Stimulated activated CD4-positive, alpha-beta T cell treated with anti-CD3 and anti-CD28 coated beads, Interleukin-4, amount 100 ng/mL, for 24 hours (primary cell): ENCODE measurements at places on chromosomes 1 and 21.

GRCh38 chr1:201153474-201154388, 543 bp downstream of the TMEM9 start:
- no peak for DNase-seq

GRCh38 chr1:184791550-184791900, 36.9 kb upstream of the EDEM3 start:
- DNase-seq: no peak

- no peak for DNase-seq
These were observed 2.6 kb upstream of the LEFTY2 start for GRCh38 chr1:225943582-225943981.

DNA sequence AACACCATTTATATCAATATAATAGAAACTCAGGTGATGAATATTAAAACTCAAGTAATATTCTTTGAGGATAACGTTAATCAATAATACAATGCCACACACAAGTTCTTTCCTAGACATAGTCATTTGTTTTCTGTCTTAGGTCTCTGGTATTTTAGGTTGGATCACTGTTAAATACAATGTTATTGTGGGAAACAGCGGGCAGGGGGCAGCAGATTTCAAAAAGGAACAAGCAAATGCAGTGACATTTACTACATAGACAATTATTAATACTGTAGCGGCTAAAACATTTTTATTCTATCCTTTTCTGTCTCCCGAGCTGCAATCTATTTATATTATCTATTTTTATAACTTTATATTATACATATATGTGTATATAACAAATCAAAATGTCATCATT, 186.4 kb upstream of the ZNHIT6 start:
- no peak for DNase-seq

GRCh38 chr1:67228791-67229190, 62.5 kb downstream of the IL23R start:
- no peak for DNase-seq

DNA sequence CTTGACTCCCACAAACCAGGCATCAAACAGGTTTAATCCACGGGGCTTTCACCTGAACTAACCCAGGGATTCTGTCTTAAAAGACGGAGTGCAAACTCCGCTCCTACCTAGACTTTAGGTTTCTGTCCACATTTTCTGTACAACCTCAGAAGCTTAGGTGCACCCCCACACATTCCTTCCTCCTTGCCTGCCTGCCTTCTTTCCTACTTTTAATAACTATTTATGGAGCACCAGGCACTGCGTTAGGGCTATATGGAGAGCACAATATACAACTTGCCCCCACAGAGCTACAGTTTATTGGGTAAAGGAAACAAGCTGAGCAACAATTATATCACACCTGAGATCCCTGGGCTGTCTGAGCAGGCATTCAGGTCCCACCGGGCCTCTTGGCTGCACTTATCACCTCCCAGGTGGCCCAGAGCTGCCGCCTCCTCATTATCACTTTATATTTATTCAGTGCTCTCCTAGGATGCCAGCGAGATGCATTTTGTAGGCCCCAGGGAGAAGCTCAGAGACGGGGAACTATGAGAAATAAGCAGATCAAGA, 64.1 kb downstream of the DNTTIP2 start:
- no peak for DNase-seq

DNA sequence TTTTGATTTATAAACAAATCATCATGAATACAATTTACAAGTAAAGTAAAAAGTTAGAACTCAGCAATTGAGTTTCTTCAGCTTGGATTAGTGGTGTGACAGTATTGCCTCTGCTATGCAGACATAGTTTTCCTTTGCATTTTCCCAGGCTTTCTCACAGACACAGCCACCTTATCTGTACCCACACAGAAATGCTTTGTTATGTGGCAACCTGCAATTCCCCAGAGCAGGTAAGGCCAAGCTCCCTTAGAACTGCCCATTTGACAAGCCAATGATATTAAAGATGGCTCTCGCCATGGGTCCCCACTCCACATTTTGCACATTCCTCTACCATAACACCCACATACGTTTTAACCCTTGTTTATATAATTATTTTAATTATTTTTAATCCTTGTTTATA, 14.2 kb downstream of the FMO5 start:
- no peak for DNase-seq

- DNase-seq: no peak
These were observed 69.8 kb downstream of the MPZL1 start for GRCh38 chr1:167791281-167792187.

GRCh38 chr1:10897981-10898728, 101.7 kb upstream of the CASZ1 start:
- no peak for DNase-seq

- no peak for DNase-seq
These were observed 145.0 kb upstream of the SGIP1 start for GRCh38 chr1:66388913-66389312.

DNA sequence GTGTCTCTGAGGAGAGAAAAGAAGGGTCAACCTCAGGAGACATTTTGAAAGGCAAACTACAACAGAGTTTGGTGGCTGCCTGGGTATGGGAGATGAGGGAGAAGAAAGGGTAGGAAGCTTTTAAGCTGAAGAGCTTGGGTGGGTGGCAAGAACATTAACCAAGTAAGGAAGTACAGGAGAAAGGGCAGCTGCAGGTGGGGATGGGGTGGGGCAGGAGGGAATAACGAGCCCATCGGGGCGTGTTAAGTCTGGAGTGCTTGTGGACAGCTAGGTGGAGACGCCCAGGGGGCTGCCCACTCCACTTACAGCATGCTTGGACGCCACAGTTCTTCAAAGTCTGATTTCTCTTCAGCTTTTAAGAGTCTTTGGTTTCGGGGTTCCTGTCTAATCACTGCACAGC, 42.8 kb downstream of the TTC13 start:
- DNase-seq: no peak

DNA sequence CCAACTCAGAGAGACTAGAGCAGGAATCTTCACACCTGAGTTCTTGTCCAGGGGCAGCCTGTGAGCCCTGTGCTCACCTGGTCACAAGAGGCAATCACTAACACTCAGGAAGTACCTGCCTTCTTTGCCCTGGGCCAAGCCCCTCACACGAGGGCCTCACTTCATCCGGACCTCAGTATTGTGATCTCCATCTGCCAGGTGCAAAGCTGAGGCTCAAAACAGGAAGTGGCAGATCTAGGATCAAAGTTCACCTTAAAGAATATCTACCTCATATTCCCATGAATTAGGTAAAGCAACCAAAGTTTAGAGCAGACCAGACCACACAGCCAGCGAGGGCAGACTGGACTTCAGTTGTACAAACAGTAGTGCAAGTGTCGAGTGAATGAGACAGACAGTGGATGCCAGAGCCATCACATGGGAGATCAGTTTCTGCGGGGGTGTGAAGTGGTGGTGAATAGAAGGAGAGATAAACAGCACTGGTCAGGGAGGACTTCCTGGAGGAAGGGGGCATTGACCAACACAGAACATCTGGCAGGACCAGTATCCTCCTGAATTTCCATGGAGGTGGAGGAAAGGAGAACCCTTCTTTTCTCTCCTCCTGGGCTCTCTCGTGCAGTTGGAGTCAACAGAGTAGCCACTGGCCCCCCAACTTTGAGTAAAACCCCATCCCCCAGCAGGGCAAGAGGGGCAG, 116.6 kb upstream of the ZBTB40 start:
- DNase-seq: no peak

GRCh38 chr1:75529488-75529887, 81.4 kb downstream of the SLC44A5 start:
- no peak for DNase-seq

GRCh38 chr1:117680316-117681002, 74.6 kb downstream of the TENT5C start:
- no peak for DNase-seq

GRCh38 chr1:97204468-97204867, 482.9 kb downstream of the PTBP2 start:
- no peak for DNase-seq

GRCh38 chr1:6989212-6990159, 204.2 kb downstream of the CAMTA1 start:
- no peak for DNase-seq

DNA sequence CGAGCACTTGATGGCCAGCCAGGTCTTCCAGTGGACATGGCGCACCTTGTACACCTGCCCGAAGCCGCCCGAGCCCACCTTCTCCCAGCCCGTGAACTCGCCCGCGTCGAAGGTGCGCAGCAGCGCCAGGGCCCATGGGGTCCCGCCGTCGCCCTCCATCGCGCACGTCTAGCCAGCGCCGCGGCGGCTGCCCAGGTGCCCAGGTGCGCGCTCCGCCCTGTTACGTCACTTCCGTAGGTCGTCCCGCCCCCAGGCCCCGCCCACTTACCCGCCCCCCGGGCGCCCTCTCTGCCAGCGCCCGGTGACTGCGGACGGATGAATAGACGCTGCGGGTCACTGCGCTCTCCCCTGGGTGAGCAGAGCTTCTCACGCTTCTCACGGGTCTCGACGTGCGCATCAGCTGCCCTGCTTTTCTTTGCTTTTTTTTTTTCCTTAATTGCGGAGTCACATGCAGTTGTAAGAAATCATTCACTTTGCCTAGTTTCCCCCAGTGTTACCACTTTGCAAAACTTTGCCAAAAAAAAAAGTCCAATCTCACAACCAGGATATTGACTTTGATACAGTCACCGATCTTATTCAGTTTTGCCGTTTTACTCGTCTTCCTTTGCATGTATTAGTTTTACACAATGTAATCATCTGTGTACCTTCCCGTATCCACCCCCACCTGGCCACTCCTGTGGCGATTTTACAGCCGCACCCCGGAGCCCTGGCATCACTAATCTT, at the start of gene RIPK4:
Gene RIPK4 (minus strand): TSS at position 170 of the 723 bp plus-strand sequence. CDS start 11 bp downstream, at position 159.
- DNase-seq: peak; percentile 58

GRCh38 chr1:106584107-106584506, 472.4 kb upstream of the PRMT6 start:
- no peak for DNase-seq

GRCh38 chr1:156717351-156717750, 10.9 kb upstream of the METTL25B start:
- no peak for DNase-seq

- no peak for DNase-seq
These were observed 18.6 kb upstream of the AGPAT3 start for GRCh38 chr21:43846430-43846829.

DNA sequence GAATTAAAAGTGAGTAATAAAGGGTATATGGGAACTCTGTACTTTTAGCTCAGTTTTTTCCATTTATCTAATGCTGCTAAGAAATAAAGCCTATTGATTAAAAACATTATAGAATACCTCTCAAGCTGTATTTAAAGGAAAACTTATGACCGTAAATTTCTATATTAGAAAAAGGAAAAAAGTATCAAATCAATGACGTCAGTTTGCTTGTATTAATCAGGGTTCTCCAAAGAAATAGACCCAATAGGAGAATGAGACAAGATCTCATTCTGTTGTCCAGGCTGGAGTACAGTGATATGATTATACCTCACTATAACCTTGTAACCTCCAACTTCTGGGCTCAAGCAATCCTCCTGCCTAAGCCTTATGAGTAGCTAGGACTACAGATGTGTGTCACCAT, 15.4 kb upstream of the LRIF1 start:
- DNase-seq: no peak

DNA sequence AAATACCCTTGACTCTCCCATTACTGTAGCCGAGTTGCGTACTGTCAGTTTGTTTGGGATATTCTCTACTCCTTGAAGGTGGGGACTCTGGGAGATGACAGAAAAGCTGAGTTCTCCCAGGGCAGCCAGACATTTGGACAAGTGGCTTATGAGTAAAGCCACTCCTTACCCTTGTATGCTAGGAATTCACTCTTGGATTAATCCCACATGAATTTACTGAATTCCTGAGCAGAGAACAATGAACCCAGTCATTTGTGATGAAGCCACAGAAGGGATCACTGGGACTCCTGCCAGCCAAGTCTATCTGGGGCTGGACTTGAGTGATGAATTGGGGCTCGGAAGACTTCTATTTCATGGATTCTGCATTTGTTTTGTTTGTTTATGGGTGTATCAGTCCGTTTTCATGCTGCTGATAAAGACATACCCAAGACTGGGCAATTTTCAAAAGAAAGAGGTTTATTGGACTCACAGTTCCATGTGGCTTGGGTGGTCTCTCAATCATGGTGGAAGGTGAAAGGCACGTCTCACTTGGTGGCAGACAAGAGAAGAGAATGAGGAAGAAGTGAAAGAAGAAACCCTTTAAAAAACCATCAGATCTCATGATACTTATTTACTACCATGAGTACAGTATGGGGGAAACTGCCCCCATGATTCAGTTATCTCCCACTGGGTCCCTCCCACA, 25.1 kb downstream of the C1orf116 start:
- DNase-seq: no peak

DNA sequence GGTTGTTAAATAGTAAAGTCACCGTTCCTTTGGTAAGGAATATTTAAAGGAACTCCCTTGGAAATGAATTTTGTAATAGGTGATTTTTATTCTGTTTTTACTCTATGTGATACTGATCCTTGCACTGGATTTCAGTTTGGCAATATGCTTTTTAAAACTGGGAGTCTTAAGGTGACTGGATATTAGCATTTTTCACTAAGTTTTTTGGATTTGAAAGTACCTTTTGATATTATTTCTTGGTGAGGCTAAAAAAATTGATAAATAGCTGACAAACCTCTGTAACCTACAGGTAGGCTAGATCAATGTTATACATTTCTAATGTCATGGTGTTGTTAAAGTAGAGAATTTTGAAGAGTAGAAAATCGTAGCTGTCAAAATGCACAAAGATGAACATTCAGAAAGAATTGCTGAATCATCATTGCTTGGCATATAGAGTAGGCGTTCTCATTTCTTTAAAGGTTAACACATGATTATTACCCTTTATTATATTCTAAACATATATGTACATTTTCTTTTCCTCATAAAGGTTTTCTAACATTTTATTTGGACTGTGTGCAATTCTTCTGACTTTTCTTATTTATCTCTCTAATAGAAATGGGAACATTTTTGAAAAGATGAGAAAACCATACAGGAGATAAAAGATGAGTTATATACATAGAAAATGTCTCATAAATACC, 1.5 kb upstream of the DNAJB4 start:
- DNase-seq: no peak

GRCh38 chr1:239816081-239816782, 275.5 kb upstream of the FMN2 start:
- no peak for DNase-seq

DNA sequence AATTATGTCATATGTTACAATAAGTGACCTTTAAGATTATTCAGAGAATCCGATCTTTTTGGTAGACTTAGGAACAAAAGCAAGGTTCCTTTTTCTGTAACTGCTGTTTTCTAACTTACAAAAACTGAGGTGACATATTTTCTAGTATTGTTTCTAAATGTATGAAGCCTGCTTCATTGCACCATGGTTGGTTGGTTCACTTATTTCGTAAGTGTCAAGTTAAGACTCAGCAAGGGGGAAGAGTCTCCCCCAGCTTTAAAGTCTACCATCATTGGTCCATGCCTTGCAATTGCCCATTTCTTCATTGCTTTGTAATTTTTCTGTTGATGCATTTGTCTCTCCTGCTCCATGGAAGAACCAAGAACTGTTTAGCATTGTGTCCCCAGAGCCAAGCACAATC, 136.9 kb downstream of the DISC1 start:
- DNase-seq: no peak

- DNase-seq: peak; percentile 65
These were observed 61.0 kb downstream of the IER5 start for GRCh38 chr1:181149326-181150125.

GRCh38 chr1:51061231-51061918, 40.7 kb upstream of the C1orf185 start:
- no peak for DNase-seq
